COR-L47 (cell line): ENCODE measurements at places on chromosomes 2 and 18.

- no peak for DNase-seq
Observed at GRCh38 chr2:86039178-86039962, 66.3 kb downstream of the POLR1A start.

DNA sequence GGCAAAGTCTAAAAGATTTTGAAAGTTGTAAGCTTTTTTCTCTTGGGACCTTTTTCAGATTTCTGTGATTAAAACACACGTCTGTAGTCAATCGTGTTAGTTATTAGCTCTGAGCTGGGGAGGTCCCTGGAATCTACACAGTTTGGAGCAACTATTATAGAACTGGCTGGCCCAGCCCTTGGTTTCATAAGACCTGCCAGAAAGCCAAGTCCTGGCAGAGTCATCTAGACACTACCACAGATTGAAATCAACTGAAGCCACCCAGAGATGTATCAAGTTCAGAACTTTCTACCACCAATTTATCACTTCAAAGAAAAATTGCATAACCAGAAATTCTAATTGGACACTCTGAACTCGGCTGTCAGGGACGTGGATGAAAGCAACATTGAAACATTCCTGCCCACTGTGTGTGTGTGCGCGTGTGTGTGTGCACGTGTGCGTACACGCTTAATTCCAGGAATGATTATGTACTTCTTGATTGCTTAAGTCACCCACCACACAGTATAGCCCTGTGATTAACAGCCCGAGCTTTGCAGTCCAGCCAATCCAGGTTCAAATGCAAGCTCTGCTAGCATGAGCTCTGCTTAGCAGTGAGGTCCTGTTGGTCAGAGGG lies 126.3 kb downstream of the TPGS2 start:
- no peak for DNase-seq

DNA sequence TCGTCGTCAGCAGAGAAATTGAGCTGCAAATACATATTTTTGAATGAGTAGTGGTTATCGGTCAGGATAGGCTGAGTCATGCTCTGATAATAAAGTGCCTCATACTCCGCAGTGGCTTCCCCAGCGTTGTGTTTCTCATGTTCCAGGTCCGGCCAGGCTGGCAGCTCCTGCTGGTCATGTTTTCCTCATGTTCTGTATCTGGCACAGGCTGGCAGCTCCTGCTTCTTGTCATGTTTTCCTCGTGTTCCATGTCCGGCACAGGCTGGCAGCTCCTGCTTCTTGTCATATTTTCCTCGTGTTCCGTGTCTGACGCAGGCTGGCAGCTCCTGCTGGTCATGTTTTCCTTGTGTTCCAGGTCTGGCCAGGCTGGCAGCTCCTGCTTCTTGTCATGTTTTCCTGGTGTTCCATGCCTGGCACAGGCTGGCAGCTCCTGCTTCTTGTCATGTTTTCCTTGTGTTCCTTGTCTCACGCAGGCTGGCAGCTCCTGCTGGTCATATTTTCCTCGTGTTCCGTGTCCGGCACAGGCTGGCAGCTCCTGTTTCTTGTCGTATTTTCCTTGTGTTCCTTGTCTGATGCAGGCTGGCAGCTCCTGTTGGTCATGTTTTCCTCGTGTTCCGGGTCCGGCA lies 148.9 kb downstream of the ATP9B start:
- DNase-seq: no peak

DNA sequence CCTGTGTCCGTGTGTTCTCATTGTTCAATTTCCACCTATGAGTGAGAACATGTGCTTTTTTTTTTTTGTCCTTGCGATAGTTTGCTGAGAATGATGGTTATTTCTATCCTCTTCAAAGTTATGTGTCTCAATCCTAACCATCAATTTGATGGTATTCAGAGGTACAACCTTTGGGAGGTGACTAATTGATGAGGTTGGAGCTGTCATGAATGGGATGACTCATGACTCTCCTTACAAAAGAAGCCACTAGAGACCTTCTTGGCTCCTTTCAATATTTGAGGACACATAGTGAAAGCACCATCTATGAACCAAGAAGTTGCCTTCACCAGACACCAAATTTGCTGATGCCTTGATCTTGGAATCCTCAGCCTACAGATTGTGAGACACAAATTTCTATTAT lies 677.1 kb upstream of the DDX18 start:
- DNase-seq: no peak

GRCh38 chr2:189613077-189613636 lies 32.6 kb upstream of the SLC40A1 start:
- DNase-seq: no peak

GRCh38 chr2:179020156-179020750 lies 29.7 kb downstream of the CCDC141 start:
- peak; percentile 53 for DNase-seq

DNA sequence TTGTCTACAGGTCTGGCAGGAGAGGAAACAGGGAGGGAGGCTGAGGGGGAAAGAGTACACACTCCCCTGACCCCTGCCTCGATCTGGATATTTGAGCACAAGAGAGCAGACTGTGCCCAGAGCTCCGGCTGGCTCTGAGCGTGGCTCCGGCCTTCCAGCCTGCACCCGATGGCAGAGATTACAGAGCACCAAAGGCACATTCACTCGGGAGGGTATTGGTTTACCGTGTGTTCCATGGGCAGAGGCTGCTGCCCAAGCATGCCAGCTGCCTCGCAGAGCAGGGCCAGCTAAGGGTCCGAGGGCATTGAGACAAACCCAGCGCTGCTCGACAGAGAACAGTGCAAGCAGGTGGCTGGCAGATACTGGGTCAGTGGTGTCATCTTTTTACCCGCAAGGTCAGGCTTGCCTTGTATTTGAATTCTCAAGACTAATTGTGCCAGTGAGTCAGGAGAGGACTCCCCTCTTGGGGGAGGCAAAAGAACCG lies 132.2 kb downstream of the TNS1 start:
- no peak for DNase-seq
